Liver (tissue), 10 donors: ENCODE measurements at places on chromosomes 5 and 9.
A peak's percentile ranks its signal among the peaks of the same experiment; 100 is the strongest.

GRCh38 chr9:98960409-98960808 is 16.7 kb downstream of the COL15A1 start:
- no peaks in the 10 kb centered on the region for H3K4me1 ChIP-seq
- DNase-seq: no peak
- no peaks in the 10 kb centered on the region for H3K36me3 ChIP-seq

DNA sequence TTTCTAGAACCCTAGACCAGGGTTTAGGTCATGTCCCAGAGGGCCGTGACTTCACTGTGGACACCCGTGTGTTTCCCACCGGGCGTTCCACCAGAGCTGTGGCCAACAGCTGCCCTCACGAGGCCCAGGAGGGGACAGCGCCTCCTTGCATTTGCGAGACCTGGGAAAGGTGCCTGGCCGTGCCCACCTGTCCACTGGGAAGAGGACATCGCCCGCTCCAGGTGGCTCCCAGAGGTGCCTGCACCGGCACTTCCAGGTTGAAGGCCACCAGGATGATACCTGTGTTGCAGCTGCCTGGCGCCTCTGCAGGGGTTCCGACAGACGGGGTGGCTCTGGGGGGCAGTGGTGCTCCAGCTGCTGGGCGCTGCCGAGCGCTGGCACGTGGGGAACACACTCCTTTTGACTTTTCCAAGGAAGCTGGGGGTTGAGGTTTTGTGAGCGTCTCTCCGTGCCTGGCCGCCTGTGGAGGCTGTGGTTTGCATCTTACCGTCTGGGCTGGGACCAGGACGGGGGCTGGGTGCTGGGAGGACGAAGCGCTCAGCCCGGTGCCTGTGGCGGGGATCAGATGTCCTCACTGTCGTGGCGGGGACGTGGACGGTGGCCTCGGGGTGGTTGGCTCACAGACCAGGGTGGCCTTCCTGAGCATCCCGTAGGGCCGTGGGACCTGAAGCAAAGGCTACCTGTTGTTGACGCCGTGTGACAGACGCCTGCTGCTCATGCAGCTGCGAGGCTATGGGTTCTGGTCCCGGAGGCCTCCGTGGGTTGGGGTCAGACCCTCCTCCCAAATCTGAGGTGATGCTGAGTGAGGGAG is 19.2 kb downstream of the NKD2 start:
- H3K36me3 ChIP-seq: no peaks in the 10 kb centered on the region
- H3K27ac ChIP-seq: no peak overlapping the region
- H3K4me3 ChIP-seq: no peak overlapping the region
- no peaks in the 10 kb centered on the region for H3K27me3 ChIP-seq

DNA sequence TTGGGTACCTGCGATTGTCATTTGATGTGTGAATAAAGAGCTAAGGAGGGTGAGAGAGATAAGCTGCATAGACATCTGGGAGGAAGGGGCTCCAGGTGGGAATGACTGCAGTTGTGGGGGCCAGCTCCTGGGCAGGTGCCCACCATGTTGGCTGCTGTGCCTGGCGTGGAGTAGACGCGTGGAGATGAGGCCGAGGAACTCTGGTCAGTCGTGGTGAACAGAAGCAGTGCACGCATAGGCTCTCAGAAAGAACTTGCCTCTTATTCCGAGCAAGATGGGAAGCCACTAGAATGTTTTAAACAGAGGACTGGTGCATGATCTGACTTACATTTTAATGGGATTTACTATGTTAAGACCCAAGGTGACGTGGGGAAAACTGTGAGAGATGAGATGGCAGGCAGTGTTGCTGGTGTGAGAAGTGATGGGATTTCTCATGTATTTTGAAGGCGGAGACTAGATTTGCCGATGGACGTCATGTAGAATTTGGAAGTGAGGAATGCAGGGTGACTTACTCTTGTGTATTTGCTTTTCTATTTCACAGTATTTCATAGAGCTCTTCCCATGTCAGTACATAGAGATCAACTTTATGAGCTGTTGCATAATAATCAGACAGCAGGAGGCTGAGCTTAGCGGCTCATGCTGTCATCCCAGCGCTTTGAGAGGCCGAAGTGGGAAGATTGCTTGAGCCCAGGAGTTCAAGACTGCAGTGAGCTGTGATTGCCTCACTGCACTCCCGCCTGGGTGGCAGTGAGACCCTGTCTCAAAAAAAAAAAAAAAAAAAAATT is 71.1 kb downstream of the EHMT1 start:
- no peaks in the 10 kb centered on the region for H3K27me3 ChIP-seq
- H3K36me3 ChIP-seq: no peaks in the 10 kb centered on the region
- H3K4me3 ChIP-seq: no peak overlapping the region
- no peak for DNase-seq
- H3K27ac ChIP-seq: no peak overlapping the region

- no peaks in the 10 kb centered on the region for H3K27me3 ChIP-seq
- DNase-seq: peak; percentile 40
- H3K4me1 ChIP-seq: no peaks in the 10 kb centered on the region
Observed at GRCh38 chr9:93826209-93826608, 128.9 kb downstream of the BARX1 start.

DNA sequence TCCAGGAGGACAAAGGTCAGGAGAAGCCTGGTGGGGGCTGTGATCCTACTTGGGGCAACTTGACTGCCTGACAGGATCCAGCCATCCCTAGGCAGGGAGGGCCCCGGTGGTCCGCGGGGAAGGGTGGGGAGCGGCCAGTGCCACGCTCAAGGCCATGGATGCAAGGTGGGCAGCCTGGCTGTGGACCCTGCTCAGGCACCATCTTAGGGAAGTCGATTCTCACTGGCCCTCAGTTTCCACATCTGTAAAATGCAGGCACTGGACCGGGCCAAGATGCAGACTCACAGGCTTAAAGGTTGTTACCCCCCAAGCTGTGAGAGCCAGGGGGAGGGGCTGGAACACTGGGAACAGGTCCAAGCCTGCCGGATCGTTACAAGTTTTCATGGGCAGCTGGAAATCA is 8.7 kb upstream of the DOLPP1 start:
- H3K4me1 ChIP-seq: peaks cover 65% of the 10 kb centered on the region
- H3K36me3 ChIP-seq: no peaks in the 10 kb centered on the region
- no peak overlapping the region for H3K4me3 ChIP-seq
- peak; percentile 52 for DNase-seq
- H3K27me3 ChIP-seq: no peaks in the 10 kb centered on the region
- H3K27ac ChIP-seq: no peak overlapping the region

DNA sequence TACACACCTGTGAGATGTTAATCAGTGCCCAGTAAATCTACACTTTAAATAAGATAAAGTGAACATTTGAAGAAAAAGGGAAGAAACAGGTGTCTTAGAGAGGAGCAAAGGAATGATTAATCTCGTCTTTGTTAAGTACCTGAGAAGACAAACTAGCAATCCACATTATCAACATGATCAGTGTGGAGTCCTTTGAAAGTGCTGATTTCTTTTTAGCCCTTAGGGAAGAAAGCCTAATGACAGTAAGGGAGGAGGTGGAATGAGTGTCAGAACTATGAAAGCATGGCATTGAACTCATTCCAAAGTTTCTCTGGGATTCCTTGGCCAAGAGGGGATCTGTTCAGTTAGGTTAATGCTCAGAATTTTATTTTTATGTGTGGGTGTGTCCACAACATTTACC is 1109.0 kb upstream of the ACO1 start:
- H3K27me3 ChIP-seq: peaks cover 2% of the 10 kb centered on the region
- no peaks in the 10 kb centered on the region for H3K36me3 ChIP-seq
- no peak for DNase-seq
- no peak overlapping the region for H3K27ac ChIP-seq
- H3K4me3 ChIP-seq: no peak overlapping the region

DNA sequence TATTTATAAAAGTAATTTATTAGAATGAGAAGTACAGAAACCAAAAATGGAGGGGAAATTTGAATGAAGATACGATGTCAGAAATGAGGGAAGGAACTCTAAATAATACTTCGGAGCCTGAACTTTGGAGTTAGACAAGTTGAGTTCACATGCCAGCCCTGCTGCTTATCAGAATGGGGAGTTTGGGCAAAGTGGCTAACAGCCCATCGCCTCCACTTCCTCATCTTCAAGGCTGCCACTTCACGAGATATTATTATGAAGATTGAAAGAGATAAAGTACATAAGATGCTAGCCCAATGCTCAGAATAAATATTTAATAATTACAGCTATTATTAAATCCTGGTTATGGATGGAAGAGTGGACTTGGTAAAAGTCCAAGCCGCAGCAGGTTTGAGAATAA is 56.2 kb upstream of the ABCA1 start:
- DNase-seq: no peak
- H3K27me3 ChIP-seq: no peaks in the 10 kb centered on the region
- no peak overlapping the region for H3K4me3 ChIP-seq
- H3K36me3 ChIP-seq: no peaks in the 10 kb centered on the region
- H3K4me1 ChIP-seq: no peaks in the 10 kb centered on the region

DNA sequence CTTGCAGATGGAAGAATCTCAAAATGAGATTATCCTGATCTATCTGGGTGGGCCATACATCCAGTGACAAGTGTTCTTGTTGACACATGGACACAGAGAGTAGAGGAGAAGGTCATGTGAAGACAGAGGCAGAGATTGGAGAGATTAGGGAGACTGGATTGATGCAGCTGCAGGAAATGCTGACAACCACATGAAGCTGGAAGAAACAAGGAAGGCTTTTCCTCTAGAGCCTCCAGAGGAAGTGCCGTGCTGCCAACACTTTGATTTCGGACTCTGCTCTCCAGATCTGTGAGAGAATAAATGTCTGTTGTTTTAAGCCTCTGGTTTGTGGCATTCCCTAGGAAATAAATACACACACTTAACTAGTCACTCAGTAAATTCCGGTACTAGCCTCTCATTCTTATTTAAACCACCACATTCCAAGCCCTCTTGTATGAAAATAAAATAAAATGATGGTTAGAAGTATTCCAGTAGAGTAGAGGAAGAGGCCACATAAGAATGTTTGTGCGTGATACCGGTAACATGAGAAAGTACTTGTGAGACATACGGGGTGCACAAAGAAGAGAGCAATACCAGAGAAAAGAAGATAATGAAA is 110.9 kb upstream of the DMAC1 start:
- no peak for DNase-seq
- no peaks in the 10 kb centered on the region for H3K36me3 ChIP-seq
- no peak overlapping the region for H3K4me3 ChIP-seq
- no peaks in the 10 kb centered on the region for H3K4me1 ChIP-seq
- H3K27me3 ChIP-seq: no peaks in the 10 kb centered on the region
- no peak overlapping the region for H3K27ac ChIP-seq

- H3K4me1 ChIP-seq: peaks cover 47% of the 10 kb centered on the region
- DNase-seq: no peak
Observed at GRCh38 chr5:32711681-32712480, 760 bp downstream of the NPR3 start.

DNA sequence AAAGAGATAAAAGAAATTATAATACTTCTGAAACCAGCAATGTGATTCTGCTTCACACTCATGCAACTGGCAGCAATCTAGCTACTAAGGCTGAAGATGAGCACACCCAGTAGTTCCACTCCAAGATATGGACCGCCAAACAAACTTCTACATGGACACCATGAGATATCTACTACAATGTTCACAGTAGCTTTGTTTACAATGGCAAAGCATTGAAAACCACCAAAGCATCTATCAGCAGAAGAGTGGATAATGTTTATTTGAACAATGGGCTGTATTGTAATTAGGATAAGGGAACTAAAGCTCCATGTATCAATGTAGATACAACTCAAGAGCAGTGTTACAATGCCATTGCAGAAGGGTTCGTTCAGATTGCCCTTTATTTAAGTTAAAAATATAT is 91.2 kb upstream of the ERBIN start:
- no peak overlapping the region for H3K4me3 ChIP-seq
- no peaks in the 10 kb centered on the region for H3K4me1 ChIP-seq
- DNase-seq: no peak
- no peaks in the 10 kb centered on the region for H3K27me3 ChIP-seq
- H3K36me3 ChIP-seq: no peaks in the 10 kb centered on the region

- H3K27me3 ChIP-seq: no peaks in the 10 kb centered on the region
- DNase-seq: no peak
- no peak overlapping the region for H3K27ac ChIP-seq
Observed at GRCh38 chr9:27586304-27586703, 13.0 kb upstream of the C9orf72 start.

- no peak for DNase-seq
- no peak overlapping the region for H3K27ac ChIP-seq
- no peak overlapping the region for H3K4me3 ChIP-seq
- H3K4me1 ChIP-seq: no peaks in the 10 kb centered on the region
- H3K27me3 ChIP-seq: peaks cover 5% of the 10 kb centered on the region
Observed at GRCh38 chr9:90124961-90125360, 517.7 kb downstream of the DIRAS2 start.

GRCh38 chr5:14914623-14915260 is 43.2 kb upstream of the ANKH start:
- H3K27me3 ChIP-seq: no peaks in the 10 kb centered on the region
- H3K36me3 ChIP-seq: no peaks in the 10 kb centered on the region
- no peaks in the 10 kb centered on the region for H3K4me1 ChIP-seq
- no peak overlapping the region for H3K27ac ChIP-seq

DNA sequence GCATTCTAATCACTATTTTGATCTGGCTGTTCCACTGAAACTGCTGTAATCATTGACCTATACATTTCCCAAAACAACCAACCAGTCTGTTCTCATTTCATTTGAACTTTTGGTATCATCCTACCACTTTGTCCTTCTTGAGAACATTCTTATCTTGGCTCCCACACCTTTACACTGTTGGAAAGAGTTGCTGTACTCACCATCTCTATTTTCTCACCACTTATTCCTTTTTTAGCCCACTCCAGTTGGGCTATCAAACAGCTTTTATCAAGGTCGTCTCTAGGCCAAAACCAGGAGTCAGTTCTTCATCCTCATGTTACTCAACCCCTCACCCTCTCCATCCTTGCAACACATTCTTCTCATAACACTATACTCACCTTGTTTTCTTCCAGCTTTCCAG is 170.1 kb downstream of the KDM4C start:
- H3K36me3 ChIP-seq: no peaks in the 10 kb centered on the region
- H3K27ac ChIP-seq: no peak overlapping the region
- no peak overlapping the region for H3K4me3 ChIP-seq
- H3K4me1 ChIP-seq: peaks cover 4% of the 10 kb centered on the region

DNA sequence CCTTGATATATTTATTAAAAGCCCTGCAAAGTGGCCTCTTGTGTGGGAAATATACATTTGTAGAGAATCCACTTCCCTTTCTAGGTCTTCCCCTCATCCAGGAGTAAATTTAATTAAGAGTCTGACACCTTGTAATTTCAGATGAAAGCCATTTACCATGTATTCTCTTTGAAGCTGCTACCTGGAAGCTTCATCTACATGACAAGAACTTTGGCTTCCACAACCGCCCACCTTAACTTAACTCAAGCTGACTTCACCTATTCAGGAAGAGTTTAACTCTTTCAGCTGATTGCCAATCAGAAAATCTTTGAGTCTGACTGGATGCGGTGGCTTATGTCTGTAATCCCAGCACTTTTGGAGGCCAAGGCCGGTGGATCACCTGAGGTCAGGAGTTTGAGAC is 899.9 kb downstream of the TAF11L14 start:
- no peaks in the 10 kb centered on the region for H3K4me1 ChIP-seq
- no peaks in the 10 kb centered on the region for H3K36me3 ChIP-seq
- DNase-seq: no peak
- H3K4me3 ChIP-seq: no peak overlapping the region
- H3K27ac ChIP-seq: no peak overlapping the region
- H3K27me3 ChIP-seq: no peaks in the 10 kb centered on the region

GRCh38 chr9:101325053-101325452 is 59.8 kb downstream of the BAAT start:
- H3K4me1 ChIP-seq: peaks cover 40% of the 10 kb centered on the region
- H3K4me3 ChIP-seq: no peak overlapping the region
- H3K27ac ChIP-seq: peak overlapping the region; percentile 94
- no peaks in the 10 kb centered on the region for H3K36me3 ChIP-seq
- no peak for DNase-seq

GRCh38 chr5:122385808-122386207 is 73.8 kb downstream of the SNCAIP start:
- H3K27me3 ChIP-seq: no peaks in the 10 kb centered on the region
- H3K4me3 ChIP-seq: no peak overlapping the region
- DNase-seq: no peak
- no peaks in the 10 kb centered on the region for H3K36me3 ChIP-seq
